Activated CD8-positive, alpha-beta memory T cell treated with anti-CD3 and anti-CD28 coated beads for 1 hour (primary cell): ENCODE measurements at places on chromosomes 16 and 17.
A peak's percentile ranks its signal among the peaks of the same experiment; 100 is the strongest.

DNA sequence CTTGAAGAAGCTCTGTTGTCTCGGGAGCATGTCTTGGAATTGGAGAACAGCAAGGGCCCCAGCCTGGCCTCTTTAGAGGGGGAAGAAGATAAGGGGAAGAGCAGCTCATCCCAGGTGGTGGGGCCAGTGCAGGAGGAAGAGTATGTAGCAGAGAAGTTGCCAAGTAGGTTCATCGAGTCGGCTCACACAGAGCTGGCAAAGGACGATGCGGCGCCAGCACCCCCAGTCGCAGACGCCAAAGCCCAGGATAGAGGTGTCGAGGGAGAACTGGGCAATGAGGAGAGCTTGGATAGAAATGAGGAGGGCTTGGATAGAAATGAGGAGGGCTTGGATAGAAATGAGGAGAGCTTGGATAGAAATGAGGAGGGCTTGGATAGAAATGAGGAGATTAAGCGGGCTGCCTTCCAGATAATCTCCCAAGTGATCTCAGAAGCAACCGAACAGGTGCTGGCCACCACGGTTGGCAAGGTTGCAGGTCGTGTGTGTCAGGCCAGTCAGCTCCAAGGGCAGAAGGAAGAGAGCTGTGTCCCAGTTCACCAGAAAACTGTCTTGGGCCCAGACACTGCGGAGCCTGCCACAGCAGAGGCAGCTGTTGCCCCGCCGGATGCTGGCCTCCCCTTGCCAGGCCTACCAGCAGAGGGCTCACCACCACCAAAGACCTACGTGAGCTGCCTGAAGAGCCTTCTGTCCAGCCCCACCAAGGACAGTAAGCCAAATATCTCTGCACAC lies 21.2 kb downstream of the AKAP1 start:
- DNase-seq: no peak

GRCh38 chr16:31010585-31011325 lies at the start of gene STX1B:
TSS of gene STX1B (minus strand) at chr16:31010638. CDS start at chr16:31010396, 242 bp downstream.
- DNase-seq: peak; percentile 9

DNA sequence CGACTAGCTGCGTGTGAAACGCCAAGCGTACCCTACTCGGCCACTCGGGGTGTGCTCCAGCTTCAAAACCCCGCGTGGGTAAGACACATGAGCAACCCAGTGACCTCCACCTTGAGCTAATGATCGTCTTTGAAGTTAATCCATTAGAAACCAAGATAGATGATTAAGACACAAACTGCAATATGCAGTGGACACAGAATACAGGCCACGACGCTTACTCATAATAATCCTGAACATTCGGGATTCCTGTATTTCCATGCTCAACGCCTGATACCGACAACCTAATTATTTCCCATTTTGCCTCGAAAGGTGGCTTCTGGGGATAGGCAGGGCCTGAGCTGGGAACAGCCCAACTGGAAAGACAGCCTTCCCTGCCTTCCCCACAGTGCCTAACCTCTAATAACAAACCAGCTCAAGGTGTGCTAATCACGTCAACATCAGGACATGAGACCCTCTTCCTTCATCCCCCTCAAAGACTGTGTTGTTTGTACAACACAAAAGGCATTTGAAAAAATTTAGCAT lies 504 bp upstream of the COPRS start:
- DNase-seq: no peak

DNA sequence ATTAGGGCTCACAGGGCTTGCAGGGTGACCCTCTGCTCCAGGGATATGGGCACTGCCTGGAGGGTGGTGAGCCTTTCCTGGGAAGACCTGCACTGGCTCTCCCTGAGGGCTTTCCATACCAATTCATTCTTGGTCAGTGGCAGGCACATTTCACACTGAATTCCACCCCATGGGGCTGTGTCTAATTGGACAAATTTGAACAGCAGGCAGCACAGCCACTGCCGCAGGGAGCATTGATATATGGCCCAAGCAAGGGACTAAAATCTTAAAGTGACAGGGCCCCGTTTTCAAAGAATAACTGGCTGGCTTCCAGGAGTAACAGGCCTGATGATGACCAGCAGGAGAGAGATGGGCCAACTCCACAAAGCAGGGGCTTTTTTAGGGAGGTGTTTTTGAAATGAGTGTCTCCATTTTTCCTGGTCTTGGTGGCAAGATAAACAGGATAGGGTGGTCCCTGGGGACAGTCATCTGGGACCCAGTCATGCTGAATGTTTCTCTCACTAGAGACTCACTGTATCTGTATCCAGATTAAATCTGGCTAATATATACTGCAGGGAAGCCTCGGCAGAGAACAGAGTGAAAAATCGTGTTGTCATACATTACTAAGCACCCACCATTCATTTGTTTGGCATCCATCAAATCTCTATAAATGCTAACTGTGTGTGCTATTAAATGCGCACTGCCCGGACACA lies 74.1 kb upstream of the TBX2 start:
- no peak for DNase-seq

- no peak for DNase-seq
Measured at GRCh38 chr17:66538776-66539175, 236.4 kb downstream of the PRKCA start.

DNA sequence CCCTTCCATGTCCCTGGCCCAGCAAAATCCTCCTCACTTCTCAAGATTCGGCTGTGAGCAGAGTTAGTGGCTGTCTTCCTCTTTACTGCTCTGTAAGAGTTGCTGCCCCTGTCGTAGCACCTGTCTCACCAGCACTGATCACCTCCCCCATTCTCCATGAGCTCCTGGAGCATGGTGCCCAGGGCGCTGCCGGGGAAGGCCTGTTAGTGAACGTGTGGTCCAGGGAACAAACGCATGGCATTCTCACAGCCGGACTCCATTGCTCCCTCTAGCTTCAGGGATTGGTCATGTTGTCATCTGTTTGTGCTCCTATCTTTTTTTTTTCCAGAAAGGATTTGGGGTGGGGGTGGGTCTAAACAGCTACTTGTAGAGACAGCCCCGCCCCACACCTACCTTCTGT lies 141.2 kb downstream of the CMIP start:
- DNase-seq: no peak

GRCh38 chr17:72296456-72296855 lies 175.6 kb downstream of the SOX9 start:
- no peak for DNase-seq

DNA sequence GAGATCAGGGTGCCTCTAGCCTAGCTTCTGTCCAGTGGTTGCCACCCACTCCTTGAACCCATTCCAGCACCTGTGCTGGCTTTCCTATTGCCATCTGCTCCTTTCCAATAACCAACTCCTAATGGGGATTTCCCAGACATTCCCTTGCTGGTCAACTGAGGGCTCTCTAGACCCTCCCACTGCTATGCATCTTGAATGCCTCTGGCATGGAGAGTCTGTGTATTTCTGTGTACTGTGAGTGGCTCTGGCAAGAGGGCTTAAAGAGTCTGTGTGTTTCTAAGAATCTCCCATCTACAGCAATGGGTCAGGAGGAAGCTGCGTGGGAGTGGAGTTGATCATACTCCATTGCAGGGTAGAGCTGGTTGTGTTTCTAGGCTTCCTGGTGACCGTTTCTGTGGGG lies 11.0 kb upstream of the EPN3 start:
- DNase-seq: no peak

- DNase-seq: no peak
Measured at GRCh38 chr16:35752773-35753558, 2293.6 kb downstream of the TP53TG3F start.

GRCh38 chr17:55219934-55220333 lies 44.8 kb upstream of the HLF start:
- no peak for DNase-seq

DNA sequence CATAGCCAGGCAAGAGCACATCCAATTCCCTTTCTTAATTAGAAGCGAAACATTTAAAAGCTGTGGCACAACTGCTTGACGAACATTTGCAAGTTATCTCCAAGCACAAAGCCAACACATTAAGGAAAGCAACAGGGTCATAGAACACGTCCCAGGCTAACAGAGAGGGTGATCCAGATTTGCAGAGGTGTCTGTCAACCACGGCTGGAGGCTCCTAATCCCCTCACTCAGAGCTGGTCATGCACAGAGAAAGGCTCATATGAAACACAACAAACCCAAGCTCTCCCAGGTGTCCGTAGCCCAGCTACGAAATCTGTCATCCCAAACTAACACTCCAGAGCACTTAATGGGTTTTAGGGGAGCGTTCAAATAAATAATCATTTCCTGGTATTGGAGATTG lies 276.1 kb downstream of the SLC39A11 start:
- DNase-seq: no peak

GRCh38 chr16:57413301-57413730 lies 8.7 kb downstream of the CCL17 start:
- DNase-seq: no peak
